ENCODE measurements at places on chromosomes 5 and 9.

GRCh38 chr9:93536874-93537273 lies 39.5 kb upstream of the PHF2 start:
- no peak for DNase-seq

DNA sequence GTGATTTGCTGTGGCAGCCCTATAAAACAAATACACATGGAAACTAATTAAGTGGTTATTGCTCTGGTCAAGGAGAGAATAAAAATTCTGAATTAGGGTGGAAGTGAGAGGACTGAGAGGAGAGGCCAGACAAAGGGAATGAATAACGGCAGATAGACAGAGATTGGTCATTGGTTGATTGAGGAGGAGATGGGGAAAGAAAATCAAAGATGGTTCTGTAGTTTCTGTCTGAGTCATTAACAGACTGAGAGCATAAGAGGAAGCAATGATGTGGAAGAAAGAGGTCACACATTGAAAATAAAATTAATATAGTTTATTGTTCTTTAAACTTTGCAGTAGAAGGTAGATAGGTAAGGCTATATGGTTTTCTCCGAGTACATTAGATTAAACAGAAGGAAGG lies 469.8 kb downstream of the ACTL7B start:
- no peak for DNase-seq

DNA sequence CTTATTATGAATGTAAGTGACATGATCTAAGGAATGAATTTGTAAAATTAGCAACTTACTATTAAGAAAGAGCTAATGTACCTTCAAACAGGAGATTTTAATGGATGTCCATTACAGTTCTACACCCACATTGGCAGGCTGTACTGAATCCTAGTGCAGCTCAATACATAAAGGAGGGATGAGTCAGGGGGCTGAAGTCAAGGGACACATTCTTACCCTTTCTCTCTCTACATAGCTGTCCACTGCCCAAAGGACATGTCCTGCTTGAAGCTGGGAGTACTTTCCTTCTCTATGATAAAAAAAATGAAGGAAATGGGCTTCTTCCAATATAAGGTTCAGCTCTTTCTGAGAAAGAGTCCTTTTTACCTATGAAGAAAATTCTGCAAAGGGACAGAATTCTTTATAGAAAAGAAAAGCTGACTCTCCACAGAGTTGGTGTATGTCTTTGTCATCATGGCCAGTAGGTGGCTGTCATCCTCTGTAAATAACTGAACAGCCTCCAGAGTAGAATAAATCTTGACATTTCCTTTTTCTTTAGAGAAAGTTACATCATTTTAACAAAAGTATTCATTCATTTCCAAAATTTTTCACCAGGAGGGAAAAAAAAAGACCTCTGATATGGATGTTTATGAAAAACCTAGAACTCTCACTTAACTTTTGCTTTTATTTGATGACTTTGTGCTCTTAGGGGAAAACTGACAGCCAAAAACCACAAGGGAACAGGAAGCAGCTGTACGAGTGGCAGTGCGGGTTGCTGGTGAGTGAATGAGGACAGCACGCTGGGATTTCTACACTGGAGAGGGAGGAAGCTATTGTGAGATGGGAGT lies 13.1 kb upstream of the IFNA14 start:
- DNase-seq = no peak

DNA sequence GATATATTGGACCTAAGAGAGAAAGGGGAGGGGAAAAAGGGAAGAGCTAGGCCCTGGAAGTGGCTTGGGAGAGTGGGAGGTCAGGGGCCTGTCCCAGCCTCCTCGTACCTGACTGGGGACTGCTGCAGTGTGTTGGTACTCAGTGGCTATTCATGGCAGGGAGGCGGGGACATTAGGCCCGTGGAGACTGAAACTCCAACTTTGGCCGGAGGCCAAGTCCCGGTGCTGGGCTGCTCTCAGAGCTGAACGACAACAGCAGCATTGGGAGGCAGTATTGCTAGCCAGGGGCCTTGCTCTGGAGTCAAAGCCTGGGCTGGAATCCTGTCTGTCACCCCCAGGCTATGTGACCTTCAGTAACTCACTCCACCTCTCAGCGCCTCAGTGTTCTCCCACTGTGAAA lies 37.8 kb downstream of the NEURL1B start:
- no peak for DNase-seq

DNA sequence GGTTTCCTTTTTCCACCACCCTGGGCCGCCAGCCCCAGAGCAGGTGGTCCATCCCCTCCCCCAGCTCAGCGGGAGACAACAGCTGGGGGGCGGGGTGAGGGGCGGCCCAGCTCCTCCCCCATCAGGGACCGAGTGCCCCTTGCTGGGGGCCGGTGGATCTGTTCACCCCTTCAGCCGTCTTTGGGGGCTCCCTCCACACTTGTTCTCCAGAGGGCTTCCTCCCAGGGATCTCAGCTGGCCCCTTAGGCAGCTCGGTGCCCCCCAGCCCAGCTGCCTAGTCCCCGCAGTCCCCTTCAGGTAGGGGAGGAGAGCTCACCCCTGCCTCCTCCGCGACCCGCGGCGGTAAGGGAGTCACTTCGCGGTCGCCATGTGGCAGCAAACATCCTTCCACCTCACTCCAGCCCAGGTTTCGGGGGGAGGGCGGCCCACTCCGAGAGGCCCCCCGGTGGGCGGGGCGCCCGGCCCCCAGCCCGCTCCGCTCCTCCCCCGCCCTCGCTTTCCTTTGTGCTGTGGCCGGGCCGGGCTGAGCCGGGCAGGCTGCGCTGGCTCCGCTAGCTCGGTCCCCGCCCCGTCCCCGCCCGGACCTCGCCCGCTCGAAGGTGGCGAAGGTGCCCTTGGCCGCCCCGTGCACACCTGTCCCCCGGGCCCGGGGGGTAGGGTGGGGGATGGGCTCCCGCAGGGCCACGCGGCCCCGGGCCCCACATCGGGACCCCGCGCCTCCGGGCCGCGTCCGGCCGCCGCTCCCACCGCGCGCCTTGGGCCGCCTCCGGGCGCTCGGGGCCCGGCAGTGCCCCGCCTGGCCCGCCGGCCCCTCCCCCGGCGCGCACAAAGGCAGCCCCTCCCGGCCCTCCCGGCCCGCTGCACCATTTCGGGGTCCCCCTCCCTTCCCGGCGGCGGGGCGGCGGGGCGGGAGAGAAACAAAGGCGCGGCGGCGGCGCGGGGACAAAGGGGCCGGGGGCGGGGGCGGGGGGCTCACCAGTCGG lies 683 bp downstream of the DBN1 start:
- no peak for DNase-seq

- DNase-seq = no peak
Measured at GRCh38 chr5:109350537-109351270, 59.1 kb downstream of the PJA2 start.

- no peak for DNase-seq
Measured at GRCh38 chr9:128143525-128144238, 5.6 kb upstream of the LCN2 start.

GRCh38 chr5:127804886-127805426 lies 101.8 kb downstream of the CCDC192 start:
- DNase-seq = no peak

DNA sequence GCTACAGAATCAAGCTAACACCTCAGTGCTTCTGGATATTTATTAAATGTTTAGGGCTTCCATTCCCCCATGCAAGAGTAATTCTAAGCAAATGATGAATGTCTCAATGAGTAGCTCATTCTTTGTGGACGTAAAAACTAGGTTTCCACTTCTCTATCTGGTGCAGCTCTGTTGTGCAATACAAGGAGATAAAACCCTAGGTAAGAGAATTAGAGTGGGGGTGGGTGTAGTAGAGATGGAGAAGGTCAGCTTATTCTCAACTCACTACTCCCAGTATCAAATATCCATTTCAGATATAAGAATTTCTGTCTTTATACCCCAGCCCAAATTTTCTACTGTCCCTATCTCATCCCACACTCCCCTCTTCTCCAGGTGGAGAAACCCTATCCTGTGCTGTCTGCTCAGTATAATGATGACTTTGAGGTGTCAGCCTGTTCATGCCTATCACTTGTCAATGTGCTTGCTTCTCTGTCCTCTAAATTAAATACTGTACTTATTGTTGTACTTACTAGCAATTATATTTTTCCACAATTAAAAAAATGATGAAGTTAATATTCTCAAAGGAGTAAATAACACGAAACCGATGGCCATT lies 4.3 kb upstream of the FYB1 start:
- DNase-seq = no peak

DNA sequence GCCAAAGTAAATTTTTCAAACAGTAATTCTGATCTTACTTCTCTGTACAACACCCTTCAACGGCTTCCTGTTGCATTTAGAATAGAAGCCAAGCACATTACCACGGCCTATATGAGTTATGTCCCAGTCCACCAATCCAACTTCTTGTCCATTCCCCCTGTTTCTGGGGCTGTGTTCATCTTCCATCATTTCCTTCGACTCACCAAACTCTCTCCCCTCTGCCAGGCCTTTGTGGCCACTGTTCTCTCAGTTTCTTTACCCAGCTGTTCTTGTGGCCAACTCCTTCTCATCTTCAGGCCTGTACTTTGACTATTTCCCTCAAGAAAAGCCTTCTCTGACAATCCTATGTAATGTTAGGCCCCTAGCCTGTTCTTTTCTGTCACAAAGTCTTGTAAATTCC lies 259.4 kb upstream of the EFNA5 start:
- no peak for DNase-seq

DNA sequence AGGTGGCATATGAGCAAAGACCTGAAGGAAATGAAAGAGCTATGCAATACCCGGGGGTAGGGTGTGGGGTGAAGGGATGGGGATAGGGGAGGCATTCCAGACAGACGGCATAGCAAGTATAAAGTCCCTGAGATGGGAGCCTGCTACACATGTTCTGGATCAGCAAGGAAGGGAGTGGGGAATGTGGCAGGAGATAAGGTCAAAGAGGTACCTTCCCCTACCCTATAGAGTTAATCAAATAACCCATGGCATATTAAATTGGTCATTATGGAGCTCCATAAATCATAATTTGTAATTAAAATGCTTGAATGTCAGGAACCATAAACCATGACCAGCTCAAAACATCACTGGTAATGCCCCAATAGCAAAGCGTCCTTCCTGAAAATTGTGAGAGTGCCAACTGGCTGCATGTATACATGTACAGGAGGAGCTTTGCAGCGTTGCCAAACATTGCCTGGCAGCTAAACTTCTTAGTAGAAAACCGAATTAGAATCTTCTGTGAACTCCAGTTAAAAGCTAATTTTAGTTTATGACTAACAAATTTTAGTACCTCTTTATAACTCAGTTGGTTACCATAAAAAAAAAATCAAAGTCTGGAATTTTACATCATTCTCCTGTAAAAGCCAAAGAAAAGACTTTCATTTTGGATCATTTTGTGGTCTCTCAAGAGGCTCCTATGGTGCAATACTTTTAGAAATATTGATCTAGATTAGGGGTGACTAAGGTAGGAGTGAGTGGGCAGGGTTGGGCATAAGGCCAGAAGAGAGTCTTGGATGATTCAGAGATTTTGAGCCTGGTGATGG lies 4.7 kb downstream of the DNAI1 start:
- peak; percentile 10 for DNase-seq

DNA sequence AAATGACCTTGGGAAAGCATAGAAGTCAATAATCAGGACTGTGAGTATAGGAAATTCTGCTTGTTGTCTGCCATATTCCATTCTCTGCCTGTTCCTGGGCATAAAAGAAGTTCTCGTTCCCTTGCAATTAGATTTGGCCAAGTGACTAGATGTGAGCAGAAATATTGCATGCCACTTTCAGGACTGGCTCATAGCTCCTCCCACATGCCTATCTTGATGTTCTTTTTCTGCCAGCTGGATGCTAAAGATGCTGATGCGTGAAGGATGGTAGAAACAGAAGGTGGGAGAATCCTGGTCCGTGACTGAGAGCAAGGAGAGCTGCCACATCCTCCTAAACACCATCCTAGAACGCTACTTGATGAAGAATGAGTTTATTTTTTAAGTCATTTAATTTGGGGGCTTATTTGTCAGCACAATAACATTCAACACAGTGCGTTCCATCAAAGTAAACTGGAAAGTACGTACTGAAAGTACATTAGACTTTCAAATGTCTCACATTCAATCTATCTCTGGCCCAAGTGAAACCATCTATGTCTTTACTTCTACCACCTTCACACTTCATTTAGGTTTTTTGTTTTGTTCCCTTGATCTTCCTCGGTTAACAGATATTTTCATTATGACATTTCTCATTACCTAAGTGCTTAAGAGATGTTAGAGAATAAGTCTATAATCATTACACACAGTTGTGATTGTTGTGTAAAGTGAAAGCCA lies 648.5 kb downstream of the RAB3C start:
- no peak for DNase-seq

- no peak for DNase-seq
Measured at GRCh38 chr9:99050924-99051323, 54.0 kb upstream of the TGFBR1 start.

DNA sequence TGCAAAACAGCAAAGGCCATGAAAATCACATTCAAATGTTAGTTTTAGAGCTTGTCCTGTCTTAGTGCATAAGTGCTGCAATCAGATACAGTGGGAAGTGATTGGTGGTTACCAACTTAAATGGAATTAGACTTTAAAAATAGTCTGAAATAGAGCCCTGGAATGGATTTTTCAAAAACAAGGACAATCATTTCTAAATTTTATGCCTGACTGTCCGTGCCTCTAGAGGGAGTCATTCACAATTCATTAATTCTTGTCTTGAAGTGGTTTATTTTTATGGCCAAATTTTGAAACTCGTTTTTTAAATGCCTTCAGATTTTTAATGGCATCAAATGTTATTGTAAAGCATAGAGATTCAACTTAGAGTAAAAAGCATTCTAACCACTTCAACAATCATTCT lies 561.8 kb upstream of the DAB2 start:
- DNase-seq = no peak
